ENCODE measurements at places on chromosomes 2 and 18.

DNA sequence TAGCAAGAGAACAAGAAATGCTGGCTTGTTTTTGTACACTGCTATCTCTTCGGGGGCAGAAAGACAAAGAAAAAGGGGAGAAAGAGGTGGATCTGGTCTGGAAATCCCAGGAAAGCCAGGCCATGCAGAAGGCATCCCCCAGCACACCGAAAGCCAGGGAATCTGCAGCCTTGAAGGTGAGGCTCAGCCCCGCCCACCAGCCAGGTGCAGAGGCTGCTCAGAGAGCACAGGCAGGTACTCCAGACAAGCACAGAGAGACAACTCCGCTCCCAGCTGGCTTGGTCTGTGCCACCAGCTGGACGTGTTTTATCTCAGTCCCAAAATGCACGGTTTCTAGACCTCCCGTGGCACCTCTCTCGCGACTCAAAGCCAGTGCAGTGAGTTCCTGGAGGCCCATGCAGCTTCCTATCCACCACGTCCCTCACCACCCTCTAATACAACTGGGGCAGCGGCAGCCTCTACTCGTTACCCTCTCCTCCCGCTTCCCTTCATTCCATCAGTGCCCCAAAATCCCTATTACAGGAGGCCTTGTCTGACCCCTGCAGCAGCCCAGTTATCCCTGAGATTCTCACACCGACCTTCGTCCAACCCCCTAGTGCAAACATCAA lies 62.8 kb downstream of the HDAC4 start:
- no peak for DNase-seq

GRCh38 chr2:34664266-34664665 lies 1065.2 kb upstream of the FAM98A start:
- DNase-seq = no peak

DNA sequence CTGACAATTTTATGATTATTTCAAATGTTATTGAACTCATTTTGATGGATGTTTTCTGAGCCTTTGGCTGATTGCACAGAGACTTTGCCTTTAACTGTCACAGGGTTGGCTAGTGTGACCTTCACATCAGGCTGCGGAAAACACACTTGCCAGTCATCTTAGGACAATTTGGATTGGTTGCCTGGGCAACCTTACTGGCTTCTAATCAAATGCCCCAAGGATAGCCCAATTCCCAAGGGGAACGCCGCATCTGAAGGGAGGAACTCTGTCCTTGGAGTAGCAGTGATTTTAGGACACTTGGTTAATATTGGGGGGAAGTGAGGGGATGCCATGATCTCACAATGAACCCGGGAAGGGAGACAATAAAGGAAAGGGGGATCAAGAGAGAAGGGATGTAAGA lies 29.5 kb downstream of the OSBPL6 start:
- DNase-seq = no peak

DNA sequence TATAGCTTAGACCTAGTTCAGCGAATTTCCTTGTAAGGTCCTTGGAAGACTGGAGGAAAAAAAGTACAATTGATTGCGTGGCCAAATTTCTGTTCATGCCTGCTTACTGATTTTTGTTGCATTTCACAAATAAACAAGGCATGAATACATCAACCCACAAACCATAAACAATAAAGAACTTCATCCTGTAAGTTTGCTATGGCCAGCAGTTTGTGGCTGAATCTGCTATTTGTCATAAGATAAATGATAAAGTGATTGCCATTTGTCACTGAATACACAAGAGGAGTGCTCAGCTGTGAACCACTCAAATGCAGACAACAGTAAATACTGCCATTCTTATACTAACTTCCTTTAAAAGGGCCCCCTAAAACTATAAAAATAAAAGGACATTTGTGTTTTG lies 259.5 kb downstream of the CCDC178 start:
- no peak for DNase-seq

DNA sequence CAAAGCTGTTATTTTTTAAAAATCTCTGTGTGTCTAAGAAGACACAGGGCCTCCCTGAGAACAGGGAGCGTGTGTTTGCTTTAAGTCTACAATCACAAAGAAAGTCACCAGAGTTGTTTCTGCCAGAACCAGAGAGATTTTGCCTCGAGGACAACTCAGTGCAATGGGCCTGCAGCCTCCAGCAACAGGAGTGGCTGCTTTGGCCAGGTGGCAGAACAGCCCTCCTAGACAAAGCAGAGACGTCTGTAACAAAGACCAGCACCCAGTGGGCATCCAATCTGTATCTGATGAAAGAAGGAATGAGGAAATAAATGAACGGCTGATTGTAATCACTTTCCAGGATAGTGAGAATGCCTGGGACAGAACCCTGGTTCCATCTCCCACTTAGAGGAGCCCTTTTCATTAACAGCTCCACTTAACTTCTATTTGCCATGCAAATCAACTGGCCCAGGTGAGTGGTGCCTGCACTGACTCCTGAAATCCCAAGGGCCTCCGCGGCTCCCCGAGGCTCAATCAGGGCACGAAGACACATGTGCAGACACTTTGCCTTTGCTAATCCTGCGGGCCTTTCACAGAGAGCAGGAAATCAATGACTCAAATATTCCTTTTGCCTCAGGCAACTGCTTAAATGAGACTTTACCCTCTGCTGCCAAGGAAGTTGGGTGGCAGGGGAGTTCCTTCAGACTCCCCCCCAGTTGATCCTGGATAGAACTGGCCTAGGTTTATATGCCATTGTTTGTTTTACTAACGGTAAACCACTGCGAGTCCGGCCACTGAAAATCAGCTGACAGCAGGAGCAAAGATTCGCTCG lies 146.5 kb downstream of the CABLES1 start:
- DNase-seq = no peak

DNA sequence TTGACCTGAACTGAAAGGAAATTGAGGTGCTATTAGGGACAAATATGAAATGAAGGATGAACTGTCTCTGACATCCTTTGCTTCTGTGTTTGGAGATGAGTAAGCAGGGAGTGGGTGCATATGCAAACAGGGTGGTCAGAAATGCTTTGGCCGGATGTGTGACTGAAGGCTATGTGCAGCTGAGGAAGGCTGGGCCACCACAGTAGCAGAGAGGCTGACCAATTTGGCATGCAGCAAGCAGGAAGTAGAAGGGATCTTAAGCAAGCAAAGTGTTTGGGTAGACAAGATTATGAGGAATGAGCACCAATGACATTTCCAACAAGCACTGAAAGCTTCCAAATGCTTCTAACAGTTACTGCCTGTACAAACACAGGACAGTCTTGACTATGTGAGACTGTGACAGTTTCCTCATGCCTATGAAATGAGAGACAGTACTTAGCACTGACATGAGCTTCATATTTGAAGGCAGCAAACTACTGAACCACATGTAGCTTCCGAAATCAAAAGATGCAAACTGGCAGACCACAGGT lies 3.3 kb upstream of the ACTR3 start:
- no peak for DNase-seq

GRCh38 chr2:68994864-68995263 lies 18.1 kb upstream of the ANTXR1 start:
- no peak for DNase-seq

GRCh38 chr2:168245074-168245825 lies 2.1 kb downstream of the STK39 start:
- DNase-seq = no peak

DNA sequence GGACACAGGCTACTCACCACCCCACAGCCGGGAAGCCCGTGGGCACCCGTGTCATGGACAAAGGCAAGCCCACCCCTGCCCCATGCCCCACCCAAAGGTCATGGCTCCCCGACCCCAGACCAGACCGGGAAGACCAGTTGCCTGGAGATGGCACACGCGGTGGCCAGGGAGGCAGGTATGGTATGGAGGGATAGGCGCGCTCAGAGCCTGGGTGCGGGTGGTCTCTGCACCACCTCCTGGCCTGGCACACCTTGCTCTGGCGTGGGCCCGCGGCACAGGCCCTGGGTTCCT lies 51.2 kb downstream of the BIN1 start:
- DNase-seq = no peak

DNA sequence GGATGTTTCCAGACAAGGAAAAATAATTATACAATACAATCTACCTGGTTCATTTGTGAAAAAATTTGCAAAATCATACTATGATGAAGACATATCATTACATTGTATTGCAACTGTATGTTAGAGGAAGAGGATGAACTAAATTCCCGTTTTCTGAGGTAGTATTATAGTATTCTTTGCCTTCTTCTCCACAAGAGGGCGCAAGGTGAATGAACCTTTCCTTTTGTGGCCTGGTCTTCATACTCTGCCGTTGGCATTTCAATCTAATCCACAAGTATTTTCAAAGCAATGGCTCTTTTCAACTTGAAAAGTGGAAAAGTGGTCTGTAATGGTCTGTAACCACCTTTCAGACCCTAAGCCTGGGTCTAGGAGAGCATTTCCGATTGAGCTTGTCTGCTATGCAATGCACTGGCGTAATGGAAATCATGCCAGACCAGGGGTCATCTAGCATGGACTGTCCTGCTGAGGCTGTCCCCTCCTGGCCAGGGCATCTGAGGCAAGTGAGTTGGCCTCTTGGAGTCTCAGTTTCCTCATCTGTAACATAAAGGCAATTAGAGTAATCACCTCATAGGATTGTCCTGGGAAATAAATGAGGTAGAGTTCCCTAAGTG lies 30.8 kb upstream of the ZNF396 start:
- no peak for DNase-seq

DNA sequence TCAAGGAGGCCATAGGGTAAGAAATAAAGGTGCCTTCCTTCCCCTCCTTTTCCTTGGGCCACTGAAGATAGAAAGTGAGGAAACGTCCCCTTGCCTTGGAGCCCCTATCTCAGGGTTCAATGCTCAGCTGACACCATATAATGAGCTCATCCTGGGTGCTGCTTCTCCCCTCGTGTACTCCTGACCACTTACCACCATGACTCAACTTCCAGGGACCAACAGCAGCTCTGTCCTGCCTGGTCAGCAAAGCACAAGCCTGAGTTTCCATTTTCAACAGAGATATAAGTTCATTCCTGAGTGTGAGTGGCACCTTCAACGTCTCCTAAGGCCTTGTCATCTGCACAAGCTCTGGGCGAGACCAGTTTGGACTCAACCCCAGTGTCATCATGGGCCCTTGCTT lies 151.2 kb downstream of the CAPN13 start:
- DNase-seq = no peak

DNA sequence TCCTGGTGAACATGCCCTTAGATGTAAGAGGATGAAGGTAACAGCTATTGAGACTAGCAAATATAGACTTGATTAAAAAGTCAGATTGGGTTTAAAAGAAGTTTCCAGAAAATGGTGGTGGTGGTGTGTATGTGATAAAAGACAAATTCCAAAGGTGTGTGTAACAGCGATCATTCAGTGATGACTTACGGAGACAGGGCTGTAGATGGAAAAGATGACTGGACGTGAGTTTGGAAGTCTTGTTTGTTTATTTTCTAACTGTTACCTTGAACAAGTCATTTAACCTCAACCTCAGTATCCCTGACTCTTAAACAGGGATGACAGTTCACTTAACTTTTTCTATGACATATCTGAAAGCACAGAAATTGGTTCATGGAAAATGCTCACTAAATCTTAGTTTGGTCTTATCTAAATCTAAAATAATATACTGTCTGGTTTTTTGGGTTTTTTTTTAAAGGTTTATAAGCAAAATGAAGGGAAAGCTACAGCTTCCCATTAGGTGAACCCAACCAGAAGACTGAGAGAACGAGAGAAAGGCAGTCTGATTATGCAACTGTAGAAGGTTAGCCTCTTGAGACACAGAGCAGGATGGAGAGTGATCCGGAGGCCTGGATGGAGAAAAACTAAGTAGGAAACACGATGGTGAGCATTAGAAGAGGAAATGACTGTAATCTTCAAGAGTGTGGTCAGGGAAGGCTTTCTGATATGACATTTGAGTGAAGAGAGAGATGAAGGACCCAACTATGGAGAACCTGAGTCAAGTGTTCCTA lies 71.9 kb downstream of the TCF4 start:
- no peak for DNase-seq

DNA sequence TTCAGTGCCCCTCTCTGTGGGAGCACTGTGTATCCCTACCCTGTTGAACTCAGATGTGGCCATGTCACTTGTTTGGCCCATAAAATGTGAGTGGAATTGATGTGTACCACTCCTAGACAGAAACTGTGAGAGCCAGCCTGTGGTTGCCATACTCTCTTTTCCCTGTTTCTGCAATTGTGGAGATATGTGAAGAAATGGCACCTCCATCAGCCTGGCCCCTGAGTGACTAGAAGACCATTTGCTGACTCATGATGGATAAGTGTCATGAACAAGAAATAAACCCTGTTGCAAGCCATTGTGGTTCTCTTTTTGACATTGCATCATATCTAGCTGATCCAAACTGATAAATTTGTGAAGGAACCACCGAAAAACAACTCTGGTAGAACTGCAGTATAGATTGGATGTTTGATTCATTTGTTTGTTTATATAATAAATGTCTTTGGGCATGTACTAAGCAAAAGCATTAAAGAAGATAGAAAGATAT lies 214.5 kb upstream of the FBXO11 start:
- DNase-seq = no peak

DNA sequence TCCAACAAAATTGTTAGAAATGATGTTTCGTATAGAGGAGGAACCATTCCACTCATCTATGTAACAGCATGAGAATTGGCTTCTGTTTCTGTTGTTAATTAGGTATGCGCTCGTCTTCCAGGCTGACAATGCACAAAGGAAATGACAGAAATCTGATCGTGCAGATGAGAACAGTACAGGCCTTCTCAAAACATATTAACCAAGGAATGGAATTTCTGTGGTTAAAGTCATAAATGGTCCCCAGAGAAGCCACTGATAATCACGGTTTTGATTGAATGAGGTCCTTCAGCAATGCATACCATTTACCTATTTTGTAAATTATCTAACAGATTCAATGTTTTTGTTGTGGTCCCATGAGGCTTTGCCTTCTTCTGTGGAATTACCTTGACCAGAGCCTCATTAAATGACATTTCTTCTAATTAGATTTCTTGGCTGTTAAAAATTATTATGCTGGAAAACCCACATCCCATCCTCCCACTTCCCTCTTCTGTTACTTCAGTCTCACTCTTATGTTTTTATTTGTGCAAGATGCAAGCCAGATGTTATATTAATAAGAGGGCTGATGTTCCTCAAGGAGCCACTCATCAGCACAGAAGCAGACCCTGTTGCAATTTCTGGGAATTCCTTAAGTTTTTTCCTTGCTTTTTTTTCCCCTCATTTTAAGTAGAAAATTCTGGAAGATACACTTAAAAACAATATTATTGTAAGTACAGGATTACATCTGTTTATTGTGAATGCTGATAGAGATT lies 395.8 kb downstream of the PID1 start:
- no peak for DNase-seq

- DNase-seq = no peak
Observed at GRCh38 chr2:75018162-75018561, 59.7 kb downstream of the POLE4 start.

GRCh38 chr2:112867701-112868631 lies 31.4 kb upstream of the IL1B start:
- no peak for DNase-seq
